Activated gamma-delta T cell treated with Interleukin-2 at 50 U/mL for 16 hours (primary cell): ENCODE measurements at places on chromosomes 1 and 21.

DNA sequence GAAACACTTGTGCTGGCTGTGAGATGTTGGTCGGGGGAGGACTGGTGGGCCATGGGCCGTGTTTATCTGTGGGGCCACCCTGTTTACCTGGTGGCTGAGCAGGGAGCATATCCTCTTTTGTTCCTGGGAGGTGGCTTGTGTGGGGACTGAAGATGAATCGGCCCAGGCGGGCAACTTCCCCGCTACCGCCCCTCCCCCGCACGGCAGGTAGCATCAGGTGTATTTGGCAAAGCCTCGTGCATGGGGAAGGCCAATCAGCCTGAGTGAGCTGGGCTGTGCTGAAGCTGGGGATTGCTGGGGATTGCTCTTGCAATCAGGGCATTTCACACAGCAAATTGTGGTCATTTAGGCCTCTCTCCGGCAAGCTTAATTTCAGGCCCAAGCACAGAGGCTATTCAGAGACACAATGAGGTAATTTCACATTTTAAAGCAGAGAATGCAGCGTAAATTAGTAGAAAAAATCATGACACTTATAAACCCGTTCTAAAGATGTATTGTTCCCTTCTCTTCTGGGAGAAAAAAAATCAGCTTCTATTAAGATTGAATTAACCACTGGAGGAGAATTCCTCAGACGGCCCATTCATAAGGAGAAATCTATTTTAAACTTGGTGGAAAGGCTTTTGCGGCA is 197.7 kb upstream of the POU3F1 start:
- no peak for DNase-seq

DNA sequence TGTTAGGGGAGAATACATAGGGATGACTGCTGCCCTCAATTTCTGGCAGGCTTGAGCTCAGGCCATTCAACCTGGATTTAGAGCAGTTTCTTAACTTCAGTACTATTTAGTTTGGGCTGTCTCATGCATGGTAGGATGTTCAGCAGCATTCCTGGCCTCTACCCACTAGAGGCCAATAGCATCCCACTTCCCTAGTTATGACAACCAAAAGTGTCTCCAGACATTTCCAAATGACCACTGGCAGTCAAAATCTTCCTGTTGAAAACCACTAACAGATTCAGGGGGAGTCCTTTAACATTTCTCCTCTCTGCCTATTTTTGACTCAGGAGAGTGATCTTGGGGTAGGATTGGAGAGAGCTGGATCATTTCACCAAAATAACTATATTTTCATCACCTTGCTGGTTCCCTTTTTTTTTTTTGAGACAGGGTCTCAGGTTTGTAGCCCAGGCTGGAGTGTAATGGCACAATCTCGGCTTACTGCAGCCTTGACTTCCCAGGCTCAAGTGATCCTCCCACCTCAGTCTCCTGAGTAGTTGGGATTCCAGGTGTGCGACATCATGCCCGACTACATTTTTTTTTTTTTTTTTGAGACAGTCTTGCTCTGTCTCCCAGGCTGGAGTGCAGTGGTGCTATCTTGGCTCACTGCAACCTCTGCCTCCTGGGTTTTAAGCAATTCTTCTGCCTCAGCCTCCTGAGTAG is 8.7 kb downstream of the GNAT2 start:
- no peak for DNase-seq

- no peak for DNase-seq
Observed at GRCh38 chr1:60746278-60746791, 336.0 kb upstream of the NFIA start.

DNA sequence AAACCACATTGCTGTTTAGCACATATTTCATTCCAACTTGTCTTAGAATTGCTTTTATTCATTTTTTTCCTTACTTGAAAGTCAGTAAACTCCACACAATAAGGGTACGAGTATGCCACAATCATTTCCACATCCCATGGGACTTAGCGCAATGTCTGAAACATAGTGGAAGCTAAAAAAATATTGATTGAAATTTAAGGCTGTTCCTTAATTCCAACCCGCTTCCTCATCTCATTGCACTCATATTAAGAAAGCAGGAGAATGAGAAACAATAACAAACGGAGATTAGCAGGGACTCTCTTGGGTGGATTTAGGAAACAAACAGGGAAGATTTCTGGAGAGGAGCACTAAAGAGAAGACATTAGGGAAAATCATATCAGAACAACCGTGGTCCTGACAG is 39.3 kb upstream of the RGS4 start:
- DNase-seq: no peak

DNA sequence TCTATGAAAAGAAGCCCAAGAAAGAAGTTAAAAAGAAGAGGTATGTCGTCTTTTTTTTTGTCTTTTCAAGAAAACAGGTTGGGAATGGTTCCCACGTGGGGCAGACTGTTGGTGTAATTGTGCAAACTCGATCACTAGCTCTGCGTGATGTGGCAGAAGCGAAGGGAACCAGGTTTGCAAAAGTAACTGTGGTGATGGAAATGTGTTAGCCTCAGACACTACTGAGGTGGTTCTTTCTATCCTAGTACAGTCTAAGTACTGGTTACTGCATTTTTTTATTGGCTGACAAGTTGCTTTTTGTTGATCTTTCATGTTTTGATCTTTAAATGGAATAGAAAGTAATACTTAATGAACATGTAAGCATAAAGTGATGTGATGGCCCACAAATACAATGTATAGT is 8.8 kb downstream of the RPL5 start:
- no peak for DNase-seq

DNA sequence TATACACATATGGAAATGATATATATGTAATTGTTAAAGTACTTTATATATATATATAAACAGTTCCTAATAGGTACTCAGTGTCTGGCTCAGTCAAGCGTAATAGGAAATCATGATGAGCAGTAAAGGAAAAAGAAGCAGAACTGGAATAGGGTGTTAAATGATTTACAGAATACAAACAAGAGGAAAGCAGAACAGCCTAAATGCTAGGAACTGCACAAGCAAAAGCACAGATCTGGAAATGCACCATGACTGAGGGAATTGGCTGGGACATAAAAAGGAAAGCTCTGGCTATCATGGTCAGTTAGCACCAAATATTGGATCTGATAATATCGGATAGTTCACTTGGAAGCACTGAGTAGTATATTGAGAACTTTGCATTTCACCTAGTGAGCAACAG is 51.8 kb downstream of the SLC44A5 start:
- DNase-seq: no peak

DNA sequence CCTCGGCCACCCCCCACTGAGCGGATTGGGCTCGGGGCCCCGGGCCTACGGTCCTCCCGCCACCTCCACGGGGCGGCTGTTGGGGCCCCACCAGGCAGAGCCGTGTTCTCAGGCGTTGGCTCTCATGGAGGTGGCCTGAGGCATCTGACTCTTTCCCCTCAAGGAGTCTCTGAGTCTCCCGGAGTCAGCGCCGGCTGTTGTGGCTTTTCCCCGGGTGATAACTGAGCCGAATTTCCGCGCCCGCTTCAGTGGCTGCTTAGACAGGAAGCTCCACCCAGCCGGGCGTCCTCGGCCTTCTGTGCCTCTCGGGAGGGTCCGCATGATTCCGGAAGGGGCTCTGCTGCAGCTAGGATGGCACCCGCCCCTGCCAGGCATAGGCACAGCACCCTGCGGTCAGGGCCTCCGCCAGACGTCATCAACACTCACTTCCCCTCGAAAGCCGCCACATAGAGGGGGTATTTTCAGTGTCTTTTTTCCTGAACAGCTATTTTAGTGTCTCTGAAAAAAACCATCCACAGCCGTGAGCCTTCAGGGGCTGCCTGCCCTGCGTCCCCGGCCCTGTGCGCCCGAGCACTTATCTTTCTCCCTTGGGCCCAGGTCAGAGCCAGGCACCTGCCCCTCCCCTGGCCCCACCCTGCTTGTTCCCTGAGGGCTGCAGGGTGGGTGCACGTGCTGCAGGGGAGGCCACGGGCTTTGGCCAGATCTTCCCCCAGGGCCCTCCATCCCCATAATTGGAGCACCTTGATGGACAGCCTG is 72.9 kb downstream of the SKI start:
- DNase-seq: peak; percentile 93

- DNase-seq: no peak
Observed at GRCh38 chr1:175690298-175690697, 53.1 kb downstream of the TNR start.

DNA sequence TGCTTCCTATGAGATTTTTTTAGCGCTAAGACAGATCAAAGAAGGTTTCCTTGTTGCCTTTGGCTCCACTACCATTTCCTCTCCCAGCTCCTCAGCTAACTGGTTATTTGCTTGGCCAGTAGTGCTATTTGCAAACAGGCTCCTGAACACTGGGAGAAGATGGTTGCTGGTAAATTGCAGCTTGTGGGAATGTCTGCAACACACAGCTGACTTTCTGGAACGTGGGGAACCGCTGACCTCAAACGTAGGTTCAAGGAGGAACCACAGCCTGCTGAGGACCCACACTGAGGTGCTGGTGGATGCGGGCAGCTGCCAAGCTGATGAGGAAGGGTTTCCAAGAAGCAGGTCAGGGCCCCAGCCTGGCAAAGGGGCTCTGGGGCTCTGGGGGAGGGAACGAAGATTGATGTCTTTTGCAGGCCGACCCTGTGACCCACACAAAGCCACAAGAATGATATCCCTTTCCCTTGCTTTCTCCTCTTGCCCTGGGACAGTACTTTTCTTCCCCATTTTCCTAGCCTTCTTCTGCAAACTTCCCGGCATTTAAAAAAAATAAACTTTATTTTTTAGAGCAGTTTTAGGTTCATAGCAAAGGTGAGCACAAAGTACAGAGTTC is 24.8 kb downstream of the GNG4 start:
- DNase-seq: no peak

DNA sequence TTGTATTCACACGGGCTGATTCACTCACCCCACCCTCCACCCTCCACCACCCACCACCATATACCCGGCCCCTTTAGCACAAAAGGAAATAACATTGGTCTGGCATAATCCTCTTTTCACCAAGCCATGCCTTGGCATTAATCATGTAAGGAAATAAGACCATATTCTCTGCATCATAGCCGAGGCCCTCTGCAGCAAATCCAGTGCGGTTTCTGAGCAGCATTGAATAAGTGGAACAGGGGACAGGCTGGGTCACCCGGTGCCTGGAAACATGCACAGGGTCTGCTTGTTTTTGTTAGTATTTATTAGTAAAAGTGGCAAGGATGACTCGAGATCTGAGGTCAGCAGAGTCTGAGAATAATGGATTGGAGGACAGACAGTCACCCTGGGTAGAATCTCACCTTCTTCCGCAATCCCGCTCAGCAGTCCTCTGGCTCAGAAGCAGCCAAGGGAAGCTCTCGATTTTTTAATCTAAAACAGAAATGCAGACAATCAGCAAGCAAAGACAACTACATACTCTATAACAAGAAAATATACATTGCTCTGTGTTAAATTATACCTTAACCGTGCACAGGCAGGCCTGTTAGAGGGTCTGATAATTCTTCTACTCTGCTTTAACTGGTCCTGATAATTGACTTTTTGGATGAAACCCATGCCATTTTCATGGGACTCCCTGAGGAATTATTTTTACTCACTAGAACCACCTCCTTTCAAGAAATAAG is 52.4 kb upstream of the CDC42BPA start:
- no peak for DNase-seq

DNA sequence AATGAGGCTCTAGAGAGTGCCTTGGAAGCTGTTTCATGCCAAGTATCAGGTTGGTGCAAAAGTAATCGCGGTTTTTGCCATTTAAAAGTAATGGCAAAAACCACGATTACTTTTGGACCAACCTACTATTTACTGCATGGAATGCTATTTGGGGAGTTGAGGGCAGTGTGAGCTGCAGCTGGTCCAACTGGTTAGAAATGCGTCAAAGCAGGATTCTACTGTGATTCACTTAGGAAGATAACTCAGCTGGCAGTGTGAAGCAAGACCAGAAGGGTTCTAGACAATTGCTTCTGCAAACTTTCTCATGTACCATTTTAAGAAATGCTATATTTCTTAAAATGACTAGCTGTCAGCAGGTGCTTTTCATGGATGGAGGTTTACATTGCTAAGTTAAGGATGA is 21.2 kb upstream of the PLA2G2C start:
- no peak for DNase-seq

GRCh38 chr21:35390013-35390776 is 341.1 kb upstream of the RUNX1 start:
- DNase-seq: no peak

DNA sequence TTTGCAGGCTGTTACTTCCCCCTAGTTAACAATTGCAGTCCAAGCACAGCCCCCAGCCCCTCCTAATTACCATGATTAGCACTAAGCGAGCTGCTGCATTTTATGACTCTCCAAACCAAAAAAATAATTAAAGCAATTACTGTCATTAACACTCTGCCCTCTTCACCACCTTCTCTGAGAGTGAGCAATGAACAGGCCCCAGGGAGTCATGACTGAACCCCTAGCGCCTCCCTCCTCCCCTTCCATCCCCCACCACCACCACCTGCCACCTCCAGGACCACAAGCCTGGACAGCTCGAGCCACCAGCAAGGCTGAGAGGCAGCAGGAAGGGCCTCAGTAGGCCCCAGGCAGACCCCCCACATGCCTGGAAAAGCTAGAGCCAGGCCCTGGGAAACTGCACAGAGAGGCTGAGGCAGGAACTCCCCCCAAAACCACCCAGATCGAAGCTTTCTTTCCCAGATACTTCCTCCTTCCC is 35.5 kb upstream of the ZC3H12A start:
- DNase-seq: no peak

DNA sequence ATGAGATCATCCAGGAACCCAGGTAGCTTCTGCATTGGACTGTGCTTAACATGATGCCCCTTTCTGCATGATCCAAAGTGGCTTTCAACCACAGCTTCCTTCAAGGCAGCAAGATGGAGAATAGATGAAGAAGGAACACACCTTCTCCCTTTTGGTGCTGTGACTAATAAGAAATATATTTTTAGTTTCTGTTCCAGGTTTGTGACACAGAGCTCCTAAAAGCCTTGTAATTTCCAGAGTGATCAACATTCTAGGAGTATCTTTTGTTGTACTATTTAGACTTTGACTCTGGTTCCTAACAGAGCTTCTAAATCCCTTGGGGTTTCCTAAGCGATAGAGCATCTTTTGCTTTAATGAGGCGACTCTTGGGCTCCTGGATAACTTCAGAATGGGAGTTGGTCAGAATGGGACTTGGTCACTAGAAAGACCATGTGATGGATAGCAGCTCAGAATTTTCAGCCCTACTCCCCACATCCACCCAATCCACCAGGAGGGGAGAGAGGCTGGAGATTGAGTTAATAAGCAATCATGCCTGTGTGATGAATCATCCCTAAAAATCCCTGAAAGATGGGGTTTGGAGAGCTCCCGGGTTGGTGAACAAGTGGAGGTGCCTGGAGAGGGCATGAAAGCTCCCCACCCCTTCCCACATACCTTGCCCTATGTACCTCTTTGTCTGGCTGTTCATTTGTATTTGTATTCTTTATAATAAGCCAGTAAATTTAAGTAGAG is 134.8 kb downstream of the FGGY start:
- no peak for DNase-seq

GRCh38 chr1:155940482-155940992 is 901 bp upstream of the RXFP4 start:
- DNase-seq: no peak

GRCh38 chr1:2072109-2072806 is 22.0 kb downstream of the PRKCZ start:
- DNase-seq: no peak
